Coronary artery (tissue), 2 donors: ENCODE measurements at places on chromosomes 12 and 14.
A peak's percentile ranks its signal among the peaks of the same experiment; 100 is the strongest.

GRCh38 chr12:111886662-111887545, 44.9 kb downstream of the MAPKAPK5 start:
- no peak for DNase-seq

GRCh38 chr12:104568935-104569334, 112.2 kb downstream of the CHST11 start:
- no peak for DNase-seq

GRCh38 chr12:110223777-110224378, 57.2 kb upstream of the ATP2A2 start:
- no peak for DNase-seq

DNA sequence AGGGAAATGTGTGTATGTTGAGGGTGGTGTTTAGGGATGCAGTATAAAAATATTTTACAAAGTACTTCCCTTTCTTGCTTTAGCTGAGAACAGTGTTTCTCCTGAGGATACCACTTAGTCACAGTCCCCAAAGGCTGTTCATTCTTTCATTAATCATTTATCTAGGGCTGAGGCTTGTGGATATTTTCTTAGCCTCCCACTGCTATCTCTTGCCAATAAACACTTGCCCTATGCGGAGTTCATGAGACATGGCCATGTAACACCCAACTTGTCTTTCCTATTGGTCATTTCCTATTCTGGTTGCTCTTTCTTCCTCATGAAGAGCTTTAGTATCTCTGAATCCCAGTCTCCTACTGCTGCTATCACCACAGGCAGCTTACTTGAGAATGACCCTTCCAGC, 75.1 kb downstream of the ETNK1 start:
- no peak for DNase-seq

- DNase-seq, result no peak
Observed at GRCh38 chr12:92385296-92385695, 239.7 kb upstream of the BTG1 start.

DNA sequence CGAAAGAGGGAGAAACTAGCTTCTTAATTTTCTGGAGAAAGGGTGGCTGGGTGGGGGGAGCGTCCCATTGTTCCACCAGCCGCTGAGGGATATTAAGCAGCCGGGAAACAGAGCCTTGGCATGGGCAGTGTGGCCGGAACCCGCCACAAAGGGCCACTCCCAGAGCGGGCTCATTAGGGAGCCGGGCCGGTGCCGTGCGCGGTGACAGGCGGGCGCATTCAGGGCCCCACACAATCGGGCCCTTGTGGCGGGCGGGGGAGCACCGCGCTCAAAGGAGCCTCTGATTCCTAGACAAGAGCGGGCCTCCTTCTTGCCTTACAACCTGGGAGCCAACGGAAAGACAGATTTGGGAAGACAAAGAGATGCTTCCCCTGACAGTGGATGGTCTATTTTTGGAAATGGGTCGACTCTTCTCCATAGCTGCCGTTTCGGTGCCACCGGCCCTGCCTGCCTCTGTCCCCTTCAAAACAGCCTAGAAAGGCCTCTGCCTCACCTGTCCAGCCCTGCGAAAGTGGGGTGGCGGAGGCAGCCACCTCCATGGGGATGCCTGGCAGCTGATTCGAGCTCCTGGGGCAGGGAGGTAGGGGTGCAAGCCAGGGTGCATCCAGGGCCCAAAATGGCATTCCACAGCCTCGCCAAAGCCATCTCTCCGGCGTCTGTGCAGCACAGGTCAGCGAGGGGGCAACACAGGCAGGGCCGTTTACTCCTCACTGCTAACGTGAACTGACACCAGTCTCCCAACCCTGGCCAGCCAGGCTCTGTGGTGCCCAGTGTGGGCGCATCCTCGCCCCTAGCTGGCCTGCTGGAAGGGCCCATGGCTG, 10.9 kb downstream of the CCDC85C start:
- DNase-seq, result no peak

DNA sequence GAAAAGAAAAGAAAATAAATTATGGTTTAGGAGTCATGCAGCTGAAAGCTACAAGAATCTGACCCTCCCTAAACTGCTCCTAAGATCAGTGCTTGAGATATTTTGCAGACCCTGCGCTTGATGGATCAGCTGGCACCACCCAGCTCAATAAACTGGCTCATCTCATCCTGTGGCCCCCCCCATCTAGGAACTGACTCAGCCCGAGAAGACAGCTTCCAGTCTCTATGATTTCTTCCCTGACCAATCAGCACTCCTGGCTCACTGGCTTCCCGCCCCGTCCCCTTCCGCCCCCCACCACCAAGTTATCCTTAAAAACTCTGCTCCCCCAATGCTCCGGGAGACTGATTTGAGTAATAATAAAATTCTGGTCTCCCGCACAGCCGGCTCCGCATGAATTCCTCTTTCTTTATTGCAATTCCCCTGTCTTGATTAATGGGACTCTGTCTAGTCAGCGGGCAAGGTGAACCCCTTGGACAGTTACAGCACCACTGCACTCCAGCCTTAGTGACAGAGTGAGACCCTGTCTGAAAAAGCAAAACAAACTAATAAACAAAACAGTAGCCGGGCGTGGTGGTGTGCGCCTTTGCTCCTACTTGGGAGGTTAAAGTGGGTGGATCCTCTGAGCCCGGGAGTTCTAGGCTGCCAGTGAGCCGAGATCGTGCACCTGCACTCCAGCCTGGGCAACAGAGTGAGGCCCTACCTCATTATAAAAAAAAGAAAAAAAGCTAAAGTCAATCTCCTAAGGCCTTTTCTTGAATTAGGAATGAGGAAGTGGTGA, 24.5 kb upstream of the SPTLC2 start:
- DNase-seq, result no peak

GRCh38 chr14:84029246-84029645, 1500.7 kb upstream of the FLRT2 start:
- DNase-seq, result no peak

DNA sequence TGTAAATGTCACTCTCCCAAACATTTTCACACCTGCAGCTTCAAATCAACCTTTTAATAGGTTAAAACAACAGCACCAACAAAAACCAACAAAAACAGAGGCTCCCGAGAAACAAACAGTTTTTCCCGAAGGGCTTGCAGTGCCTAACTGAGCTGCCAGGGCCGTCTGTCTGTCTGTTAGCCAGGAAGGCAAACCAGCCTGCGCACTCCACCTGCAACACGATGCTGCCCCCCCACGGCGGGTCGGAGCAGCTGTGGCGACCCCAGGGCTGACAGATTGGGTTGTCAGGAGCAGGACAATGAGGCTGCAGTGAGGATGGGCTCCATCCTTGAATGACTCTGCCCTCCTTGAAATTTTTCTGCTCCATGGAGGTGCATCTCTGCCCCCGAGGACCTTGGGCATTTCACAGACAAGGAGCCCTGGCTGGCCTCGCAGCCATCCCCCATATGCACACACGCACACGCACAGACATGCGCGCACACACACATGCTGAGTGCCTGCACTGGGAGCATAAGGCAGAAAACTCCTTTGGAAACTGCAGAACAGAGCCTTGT, 2.6 kb downstream of the RTL1 start:
- DNase-seq, result no peak

- no peak for DNase-seq
Observed at GRCh38 chr14:90319634-90320541, 11.9 kb downstream of the NRDE2 start.

DNA sequence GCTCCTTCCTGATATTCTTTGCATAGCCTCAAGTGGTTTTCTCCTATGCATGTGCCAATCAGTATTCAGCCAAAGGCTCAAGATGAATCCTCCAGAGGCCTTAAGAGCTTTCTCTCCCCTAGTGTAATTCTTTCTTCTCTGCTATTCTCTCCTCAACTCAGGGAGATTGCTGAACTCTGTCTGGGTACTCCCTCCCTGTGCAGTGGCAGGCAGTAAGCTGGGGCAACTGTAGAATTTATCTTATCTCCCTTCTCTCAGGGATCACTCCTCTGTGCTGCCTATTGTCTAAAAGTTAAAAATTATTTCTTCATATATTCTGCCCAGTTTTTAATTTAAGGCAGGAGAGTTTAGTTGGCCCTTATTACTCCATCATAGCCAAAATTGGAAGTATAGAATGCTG, 28.5 kb upstream of the RTRAF start:
- DNase-seq, result no peak

DNA sequence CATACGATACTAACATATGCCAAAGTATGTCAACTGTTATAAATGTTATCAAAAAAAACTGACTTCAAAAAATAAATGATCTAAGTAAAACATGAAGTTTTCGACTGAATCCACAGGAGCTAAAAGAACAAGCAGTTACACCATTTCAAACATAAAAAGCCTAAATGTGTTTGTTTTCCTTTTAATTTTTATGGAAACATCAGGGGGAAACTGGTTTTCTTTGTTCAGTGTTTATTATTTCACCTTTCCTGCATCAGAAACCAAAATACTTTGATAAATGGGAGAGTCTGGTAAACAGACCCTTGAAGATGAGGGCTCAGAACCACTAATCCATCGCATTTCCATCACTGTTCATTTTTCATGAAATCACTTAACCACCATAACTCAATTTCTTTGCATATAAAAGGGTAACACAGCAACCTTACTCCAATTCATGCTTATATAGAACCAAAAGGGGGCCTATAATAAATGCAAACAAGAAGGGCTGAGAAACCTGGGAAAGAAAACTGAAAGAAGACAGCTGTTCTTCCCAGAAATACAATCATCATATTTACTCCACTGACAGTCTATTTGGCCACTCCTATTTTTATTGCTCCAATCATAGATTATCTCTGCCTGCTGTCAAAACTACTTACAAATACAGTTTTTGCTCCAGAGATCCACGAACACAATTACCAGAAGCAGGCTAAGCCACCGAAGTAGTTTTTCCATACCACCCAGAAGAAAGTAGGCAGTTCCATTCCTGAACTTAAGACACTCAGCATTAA, 17.0 kb downstream of the FGD6 start:
- DNase-seq, result no peak

DNA sequence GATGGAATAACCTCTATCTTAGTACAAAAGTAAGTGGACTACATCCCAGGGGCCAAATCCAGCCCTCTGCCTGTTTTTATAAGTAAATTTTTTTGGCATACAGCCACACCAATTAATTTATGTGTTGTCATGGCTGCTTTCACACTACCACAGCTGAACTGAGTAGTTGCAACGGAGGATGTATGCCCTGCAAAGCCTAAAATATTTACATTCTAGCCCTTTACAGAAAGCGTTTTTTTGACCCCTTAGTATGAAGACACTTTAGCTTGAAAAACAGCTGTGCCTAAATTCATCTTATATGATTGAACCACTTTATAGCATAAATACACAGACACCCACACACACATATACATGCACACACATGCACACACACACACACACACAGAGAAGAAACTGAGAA, 501.6 kb downstream of the EGLN3 start:
- DNase-seq, result no peak

- no peak for DNase-seq
Observed at GRCh38 chr12:48807981-48808380, 10.3 kb upstream of the CACNB3 start.

DNA sequence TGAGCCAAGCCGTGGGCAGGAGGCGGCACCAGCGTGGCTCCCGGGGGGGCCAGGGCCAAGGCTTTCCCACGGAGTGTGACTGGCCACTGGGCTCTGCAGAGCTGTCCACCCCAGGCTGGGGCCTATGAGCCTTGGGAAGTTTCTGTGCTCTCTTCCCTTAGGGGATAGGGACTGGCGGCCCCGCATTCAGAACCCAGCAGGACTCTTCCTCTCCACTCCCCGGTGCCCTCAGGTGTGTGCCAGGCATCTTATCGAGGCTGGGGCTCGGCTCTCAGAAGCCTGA, 17.8 kb upstream of the EIF2B2 start:
- peak; percentile 84 for DNase-seq

DNA sequence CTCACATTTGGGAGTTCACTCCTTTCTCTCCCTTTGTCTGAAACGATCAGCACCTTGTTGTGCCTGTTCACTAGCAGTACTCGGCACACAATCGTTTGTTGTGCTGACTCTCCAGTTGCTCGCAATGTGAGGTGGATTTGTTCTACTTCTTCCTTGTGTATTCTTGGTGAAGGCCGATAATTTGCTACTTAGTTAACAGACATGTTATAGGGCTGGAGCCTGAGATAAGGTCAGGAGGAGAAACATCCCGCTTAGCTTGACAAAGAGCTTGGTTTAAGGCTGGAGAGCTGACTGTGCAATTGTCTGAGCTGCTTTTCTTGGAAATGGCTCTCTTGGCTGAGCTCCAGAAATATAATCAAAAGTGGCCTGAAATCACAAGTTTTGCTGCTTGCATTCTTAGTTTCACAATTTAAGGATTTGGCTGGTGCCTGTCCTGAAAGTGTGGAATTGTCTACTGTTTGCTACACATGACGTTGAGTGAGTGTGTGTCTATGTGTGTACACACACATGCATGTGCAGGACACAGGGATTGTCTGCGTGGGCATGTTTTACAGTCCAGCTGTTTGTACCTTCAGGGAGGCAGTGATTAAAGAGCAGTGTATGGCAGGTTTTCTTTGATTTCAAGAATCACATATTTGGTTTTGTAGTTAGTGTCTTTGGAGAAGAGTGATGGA, 77.7 kb downstream of the ARF6 start:
- no peak for DNase-seq

GRCh38 chr12:58233886-58234285, 292.5 kb downstream of the ATP23 start:
- DNase-seq, result no peak

DNA sequence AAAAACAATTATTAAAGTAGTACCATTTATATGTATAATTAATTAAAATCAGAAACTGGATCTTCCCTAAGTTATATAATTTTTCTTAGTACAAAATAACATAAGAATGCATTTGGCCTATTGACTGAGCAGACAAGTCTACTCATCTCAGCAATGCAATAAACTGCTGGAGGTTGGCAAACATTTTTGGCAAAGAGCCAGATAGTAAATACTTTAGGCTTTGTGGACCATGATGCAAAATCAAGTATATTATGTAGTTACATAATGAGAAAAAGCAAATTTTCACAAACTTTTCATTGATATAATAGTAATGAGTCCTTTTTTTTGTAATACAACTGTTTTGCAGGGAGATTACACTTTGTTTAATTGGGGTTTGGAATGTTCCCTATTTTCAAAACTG, 30.9 kb downstream of the ERGIC2 start:
- no peak for DNase-seq

- DNase-seq, result no peak
Observed at GRCh38 chr12:43271659-43272058, 280.3 kb downstream of the ADAMTS20 start.

GRCh38 chr14:73887694-73888459, 1.2 kb downstream of the ZNF410 start:
- no peak for DNase-seq

GRCh38 chr12:130240831-130241590, 78.7 kb downstream of the FZD10 start:
- no peak for DNase-seq

GRCh38 chr14:95123891-95124579, 33.3 kb downstream of the DICER1 start:
- no peak for DNase-seq

DNA sequence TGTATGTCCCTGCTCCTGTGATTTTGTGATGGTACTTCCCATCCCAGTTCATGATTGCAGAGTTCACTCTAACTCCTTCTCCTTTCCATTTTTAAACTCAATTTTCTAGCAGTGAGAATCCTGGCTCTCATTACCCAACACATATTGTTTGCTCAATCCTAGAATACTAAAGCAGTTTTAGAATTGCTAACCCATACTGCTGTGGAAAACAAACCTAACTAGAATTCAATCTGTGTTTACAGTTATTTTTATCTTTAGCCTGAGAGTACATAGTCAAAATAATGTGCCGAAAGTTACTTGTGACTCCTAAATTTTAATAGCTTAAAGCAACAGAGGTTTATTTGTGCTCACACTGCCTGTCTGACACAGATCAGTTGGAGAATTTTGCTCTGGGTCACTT, 508.0 kb downstream of the AACS start:
- DNase-seq, result no peak
